D721Med (cell line): ENCODE measurements at places on chromosomes 13 and 19.

DNA sequence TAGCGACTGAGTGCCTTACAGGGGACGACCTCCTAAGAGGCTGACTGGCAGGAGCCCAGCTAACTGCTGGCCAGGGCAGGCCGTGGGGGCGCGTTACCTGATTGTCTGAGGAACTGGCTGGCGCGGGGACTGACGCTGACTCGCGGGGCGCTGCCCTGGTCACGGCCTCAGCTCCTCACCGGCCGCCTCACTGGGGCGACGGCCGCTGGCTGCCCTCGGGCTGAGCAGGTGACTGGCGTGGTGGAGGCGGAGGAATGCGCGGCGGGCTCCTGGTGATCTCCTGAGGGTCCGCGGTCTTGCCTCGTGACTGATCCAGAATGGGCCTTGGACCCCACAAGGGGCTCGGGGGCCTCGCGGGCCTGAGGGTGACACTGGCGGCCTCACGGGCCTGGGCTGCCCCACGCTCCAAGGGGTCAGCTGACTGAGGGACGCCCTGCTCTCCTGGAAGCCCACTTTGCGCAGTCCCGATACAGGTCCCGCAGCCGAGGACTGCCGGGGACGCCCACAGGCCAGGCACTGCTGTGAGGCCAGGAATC, 39.3 kb downstream of the SIGLEC7 start:
- no peak for DNase-seq

GRCh38 chr13:98143157-98143553, 261 bp downstream of the FARP1 start:
- DNase-seq: no peak

DNA sequence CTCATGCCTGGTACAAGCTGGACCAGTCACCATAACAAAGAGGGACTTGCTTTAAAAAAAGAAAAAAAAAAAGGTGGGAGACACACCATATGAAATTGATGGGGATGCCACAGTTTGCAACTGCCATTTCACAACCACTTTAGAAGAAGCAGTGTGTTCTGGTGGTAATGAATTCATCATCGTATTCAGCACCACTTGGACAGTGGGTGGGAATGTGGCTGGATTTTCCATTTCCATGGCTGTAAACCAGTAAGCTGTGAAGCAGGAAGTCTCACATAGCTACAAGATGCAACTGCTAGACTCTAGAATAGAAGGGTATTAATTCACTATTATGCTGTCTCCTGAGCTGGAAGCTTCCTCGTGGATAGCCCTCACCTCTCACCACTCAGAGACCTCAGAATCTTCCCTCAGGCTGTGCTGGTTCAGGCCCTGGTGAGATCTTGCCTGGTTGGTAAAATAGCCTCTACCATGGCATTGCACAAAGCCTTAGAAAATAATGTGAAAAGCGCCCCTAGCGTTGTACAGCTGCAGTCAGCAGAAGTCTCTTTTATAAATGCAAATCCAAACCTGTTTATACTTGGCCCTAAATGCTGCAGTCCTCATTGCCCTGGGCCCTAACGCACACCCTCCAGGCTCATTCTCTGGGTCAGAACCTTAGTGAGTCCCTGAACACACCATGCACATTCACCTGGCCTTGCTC, 150.7 kb downstream of the KCTD15 start:
- no peak for DNase-seq

- no peak for DNase-seq
Observed at GRCh38 chr13:22839603-22840530, 340.9 kb upstream of the SGCG start.

DNA sequence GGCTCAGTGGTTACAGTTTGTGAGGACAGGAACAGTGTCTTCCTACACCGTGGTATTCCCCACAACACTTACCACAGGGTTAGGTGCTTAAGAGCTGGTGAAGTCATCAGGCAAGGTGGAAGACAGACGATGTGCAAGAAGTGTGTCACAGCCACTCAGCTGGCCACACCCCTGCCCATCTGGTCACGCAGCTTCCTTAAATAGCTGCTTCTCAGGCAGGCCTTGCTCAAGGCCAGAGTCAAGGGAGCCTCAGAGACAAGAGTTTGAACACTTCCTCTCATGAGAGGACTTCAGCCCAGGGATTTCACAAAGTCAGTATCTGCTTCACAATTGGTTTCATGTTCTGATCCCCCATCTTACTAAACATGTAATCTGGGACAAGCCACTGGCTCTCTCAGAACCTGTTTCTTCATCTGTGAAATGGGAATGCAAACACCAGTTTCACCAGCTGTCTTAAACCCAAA, 80.3 kb upstream of the FRY start:
- no peak for DNase-seq

GRCh38 chr13:55230570-55230908, 1910.2 kb upstream of the PRR20A start:
- no peak for DNase-seq

DNA sequence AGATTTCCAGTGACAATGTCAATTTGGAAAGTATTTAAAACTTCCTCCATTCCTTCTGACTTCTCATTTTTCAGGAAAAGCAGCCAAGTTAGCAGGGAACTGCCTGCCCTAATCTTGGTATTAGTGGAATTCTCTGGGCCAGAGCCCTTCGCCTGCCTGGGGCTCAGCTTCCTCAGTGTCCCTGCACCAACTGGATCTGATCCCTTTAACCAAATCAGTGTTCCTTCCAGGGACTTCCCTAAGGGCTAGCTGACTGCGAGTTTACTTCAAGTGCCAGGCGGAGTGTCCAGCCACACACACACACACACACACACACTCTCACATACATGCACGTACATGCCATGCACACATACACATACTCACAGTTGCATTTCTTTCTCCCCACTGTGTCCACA, 20.0 kb downstream of the RAB20 start:
- DNase-seq: no peak

GRCh38 chr13:103517066-103517767, 451.0 kb upstream of the SLC10A2 start:
- DNase-seq: no peak

DNA sequence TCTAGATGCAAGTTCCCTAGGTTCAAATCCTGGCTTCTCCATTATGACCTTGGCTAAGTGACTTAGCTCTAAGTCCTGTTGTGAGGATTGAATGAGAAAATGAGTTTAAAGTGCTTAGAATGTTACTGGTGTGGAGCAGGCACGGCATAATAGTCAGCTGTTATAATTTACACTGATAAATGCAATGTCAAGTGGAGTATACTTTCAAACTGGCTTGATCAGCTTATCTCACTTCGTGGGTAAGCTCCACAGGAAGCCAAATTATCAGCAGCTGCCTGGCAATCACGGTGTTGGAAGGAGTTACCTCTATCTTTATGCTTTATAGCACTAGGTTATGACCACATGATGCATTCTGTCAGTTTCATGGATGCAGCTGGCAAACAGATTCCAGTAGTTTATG, 272.8 kb downstream of the OLFM4 start:
- no peak for DNase-seq

GRCh38 chr13:77832339-77833100, 86.1 kb downstream of the EDNRB start:
- DNase-seq: no peak

DNA sequence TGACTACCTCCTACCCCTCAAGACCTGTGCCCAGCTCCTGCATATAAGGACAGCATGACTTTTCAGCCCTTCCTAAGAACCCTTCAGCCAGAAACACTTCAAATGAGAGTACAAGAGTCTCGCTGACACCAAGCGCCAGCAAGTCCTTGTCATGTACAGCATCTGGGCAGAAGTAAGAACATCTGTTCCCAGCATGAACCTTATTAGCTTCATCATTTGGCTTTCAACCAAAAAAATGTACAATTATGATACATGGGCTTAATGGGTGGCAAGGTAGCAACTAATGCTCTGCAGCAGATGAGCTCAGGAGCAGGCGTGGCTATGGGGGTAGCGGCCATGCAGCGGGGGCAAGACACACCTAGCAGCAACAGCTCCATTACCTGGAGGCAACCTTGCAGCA, 487.6 kb downstream of the COG6 start:
- no peak for DNase-seq

GRCh38 chr19:46591870-46592269, 9.3 kb upstream of the CALM3 start:
- DNase-seq: no peak

DNA sequence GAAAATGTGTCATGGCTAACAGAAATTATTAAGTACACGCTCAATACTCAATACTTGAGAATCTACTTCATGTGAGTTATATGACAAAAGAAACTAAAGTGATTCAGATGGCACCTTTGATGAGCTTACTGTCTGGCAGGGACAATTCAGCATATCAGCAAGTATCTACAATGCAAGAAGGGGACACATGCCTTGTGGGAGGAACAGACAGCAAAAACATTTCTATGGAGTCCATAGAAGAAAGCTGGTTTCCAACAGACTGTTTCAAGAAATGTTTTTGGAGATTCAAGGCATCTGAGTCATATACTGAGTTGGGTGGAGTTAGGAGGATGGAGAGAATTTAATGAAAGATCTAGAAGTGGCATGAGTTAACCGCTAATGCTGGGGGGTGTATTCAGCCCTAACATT, 54.7 kb downstream of the MBNL2 start:
- no peak for DNase-seq

DNA sequence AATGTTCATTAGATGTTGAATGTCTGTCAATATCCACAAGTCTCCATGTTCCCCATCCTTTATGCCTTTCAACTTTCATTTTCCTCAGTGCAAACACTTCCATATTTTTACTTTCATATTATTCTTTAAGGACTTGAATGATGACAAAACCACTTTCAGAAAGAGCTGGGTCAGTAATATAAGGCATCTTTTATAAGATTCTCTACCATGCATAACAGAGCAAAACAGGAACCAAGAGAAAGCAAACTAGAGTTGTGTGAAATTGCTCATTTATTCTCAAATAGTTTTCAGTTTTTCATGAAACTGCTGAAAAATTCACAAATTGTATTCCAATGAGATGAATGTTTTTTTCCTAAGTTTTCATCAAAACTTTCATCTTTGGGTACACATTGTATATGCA, 1247.6 kb downstream of the PCDH17 start:
- no peak for DNase-seq

GRCh38 chr19:17327654-17328516, 6.8 kb downstream of the ANO8 start:
- DNase-seq: no peak

DNA sequence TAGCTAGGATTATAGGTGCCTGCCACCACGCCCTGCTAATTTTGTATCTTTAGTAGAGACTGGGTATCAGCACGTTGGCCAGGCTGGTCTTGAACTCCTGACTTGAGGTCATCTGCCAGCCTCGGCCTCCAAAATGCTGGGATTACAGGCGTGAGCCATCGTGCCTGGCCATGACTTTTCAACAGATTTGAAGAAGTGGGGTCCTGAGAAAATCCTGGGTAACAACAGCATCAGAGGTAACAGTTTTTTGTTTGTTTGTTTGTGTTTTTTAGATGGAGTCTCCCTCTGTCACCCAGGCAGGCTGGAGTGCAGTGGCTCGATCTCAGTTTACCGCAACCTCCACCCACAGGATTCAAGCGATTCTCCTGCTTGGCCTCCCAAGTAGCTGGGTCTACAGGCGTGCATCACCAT, 3.7 kb downstream of the JUNB start:
- DNase-seq: no peak

DNA sequence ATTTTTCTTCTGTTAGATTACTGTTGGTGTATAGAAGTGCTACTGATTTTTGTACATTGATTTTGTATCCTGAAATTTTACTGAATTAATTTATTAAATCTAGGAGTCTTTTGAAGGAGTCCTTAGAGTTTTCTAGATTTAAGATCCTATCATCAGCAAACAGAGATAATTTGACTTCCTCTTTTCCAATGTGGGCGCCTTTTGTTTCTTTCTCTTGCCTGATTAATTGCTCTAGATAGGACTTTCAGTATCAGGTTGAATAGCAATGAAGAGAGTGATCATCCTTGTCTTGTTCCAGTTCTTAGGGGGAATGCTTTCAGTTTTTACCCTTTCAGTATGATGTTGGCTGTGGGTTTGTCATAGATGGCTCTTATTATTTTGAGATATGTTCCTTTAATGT, 5.6 kb upstream of the CD33 start:
- DNase-seq: no peak

- DNase-seq: no peak
Observed at GRCh38 chr13:30382836-30383525, 39.3 kb upstream of the UBE2L5 start.

GRCh38 chr13:70362820-70363570, 254.7 kb upstream of the KLHL1 start:
- no peak for DNase-seq

GRCh38 chr19:33231511-33231910, 5.9 kb upstream of the SLC7A10 start:
- DNase-seq: no peak

GRCh38 chr13:67062160-67062559, 168.0 kb downstream of the PCDH9 start:
- no peak for DNase-seq

- no peak for DNase-seq
Observed at GRCh38 chr19:3146677-3147100, 10.9 kb downstream of the GNA15 start.
